ENCODE measurements at places on chromosomes 13 and 19.

DNA sequence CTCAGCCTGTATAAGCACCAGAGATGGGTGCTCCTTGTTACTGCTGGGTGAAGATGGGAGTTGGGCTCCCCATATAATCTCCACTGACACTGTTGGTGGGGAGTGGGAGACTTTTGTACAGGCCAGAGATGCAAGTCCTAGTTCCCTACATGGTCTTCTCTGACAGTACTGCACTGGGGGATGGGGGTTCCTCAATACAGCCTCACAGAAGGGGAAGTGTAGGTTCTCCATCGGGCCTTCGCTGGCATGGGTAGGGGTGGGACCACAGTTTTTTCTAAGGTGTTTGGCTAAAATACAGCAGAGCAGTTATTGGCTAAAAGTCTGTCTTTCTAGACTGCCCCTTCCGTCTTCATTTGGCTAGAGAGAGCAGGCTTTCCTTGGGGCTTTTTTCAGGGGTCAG lies 167.2 kb upstream of the SERP2 start:
- DNase-seq: no peak

GRCh38 chr13:35771898-35772297 lies 295.4 kb upstream of the MAB21L1 start:
- no peak for DNase-seq

DNA sequence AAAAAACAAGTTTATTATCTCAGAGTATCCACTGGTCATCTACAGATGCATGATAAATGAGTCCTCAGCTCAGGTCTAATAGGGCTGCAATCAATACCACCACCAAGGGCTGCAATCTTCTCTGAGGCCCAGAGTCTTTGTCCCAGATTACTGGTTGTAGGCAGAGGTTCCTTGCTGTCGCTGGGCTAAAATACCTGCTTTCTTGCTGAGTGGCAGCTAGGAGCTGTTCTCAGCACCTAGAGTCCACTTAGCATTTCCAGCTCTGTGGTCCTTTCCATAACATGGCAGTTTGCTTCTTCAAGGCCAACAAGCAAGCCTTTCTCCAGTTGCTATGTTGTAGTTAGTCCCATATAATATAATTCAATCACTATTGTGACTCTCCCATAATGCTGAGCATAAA lies 351.3 kb downstream of the SLITRK1 start:
- DNase-seq: no peak

DNA sequence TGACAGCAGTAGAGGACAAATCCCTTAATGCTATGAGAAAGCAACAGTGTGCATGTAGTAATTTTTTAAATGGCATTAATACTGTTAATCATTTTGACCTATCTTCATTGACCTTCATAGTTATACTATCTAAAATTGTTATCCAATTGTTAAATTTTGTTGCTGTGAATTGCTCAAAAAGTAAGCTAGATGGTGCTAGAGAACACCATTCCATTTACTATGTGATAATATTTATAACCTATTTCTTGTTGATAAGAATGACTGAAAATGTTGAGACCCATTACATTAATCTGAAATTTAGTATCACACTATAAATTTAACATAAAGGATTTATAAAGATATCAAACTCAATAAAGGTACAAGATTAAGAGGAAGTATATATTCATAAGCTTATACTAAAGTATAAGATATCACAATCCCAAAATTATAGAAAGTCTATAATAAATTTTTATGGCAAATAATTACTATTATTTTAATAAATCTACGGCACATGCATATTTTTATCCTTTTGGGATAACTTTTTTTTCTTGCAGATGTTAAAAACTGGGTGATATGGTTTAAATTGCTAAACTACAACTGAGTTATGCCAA lies 1573.3 kb downstream of the PCDH9 start:
- DNase-seq: no peak

DNA sequence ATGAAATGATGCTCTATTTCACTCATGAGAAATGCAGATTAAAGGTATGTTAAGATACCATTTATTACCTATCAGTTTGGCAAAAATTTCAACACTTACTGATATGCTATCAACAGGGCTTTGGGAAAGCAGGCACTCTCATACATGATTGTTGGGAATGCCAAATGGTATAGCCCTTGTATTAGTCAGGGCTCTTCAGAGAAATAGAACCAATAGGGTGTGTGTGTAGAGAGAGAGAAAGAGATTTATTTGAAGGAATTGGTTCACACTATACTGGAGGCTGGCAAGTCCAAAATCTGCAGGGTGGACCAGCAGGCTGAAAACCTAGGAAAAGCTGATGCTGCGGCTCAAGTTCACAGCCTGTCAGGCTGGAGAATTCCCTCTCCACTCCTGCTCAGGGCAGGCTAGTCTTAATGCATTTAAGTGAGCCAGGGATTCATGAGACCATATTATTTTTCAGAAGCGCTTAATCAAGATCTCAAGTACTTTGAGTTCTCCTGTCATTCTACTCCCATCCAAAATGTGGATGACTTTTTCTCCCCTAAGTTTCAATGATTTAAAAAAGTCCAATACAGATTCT lies 72.4 kb downstream of the NHLRC3 start:
- DNase-seq: no peak

DNA sequence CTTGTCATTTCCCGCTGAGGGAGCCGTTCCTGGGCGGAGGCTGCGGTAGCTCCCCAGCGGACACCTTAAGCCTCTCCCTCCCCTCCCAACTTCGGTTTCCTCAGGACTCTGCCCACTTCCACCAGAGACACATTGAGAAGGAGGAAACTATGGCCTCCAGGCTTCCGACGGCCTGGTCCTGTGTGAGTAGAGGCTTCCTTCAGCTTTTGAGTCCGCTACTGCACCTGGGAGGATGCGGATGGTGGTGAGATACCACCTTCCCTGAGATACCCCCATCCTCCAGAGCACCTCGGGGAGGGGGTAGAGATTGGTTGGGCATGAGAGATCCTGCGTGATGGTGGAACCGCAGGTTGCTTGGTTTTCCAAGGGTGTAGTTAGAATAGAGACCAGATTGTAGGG lies 955 bp downstream of the ZNF274 start:
- no peak for DNase-seq

Measured in stimulated activated CD8-positive, alpha-beta memory T cell treated with anti-CD3 and anti-CD28 coated beads, Interleukin-2, amount 100 ng/mL, for 1 hour (primary cell).